ENCODE measurements at places on chromosomes 5 and 9.

DNA sequence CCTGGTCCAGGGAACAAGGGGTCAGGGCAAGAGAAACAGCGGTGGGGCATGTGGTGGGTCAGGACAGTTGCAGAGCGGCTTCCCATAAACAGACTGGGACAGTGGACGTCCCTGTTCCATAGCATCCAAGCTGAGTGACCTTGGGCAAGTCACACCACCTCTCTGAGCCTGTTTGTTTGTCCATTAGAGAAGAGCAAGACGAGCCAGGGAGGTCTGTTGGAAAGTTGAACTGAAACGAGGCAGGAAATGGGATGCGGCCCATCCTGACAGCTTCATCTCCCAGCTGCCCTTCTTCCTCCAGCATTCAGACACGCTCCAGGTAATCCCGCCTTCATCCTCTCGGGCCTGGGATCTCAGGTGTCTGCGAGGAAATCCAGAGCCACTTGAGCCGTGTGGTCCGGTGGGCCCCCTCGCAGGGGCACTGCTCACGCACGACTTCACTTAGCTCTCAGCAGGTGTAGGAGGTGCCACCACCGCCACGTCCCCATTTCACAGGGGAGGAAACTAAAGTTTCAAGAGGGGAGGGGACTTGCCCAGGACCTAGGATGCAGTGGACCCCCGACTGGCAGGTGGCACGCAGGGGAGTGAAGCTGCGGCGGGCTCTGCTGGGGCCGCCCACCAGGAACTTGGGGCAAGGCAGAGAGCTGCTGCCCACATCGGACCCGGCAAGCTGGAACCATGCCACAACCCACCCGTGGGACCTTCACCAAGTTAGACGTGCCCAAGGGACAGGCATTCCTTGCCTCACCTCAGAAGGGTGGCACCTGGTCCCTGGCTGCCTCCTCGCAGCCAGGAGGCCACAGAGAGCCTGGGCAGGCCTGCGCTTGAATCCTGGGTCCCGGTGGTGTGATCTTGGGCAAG lies 13.0 kb downstream of the PTGES2 start:
- DNase-seq = no peak

DNA sequence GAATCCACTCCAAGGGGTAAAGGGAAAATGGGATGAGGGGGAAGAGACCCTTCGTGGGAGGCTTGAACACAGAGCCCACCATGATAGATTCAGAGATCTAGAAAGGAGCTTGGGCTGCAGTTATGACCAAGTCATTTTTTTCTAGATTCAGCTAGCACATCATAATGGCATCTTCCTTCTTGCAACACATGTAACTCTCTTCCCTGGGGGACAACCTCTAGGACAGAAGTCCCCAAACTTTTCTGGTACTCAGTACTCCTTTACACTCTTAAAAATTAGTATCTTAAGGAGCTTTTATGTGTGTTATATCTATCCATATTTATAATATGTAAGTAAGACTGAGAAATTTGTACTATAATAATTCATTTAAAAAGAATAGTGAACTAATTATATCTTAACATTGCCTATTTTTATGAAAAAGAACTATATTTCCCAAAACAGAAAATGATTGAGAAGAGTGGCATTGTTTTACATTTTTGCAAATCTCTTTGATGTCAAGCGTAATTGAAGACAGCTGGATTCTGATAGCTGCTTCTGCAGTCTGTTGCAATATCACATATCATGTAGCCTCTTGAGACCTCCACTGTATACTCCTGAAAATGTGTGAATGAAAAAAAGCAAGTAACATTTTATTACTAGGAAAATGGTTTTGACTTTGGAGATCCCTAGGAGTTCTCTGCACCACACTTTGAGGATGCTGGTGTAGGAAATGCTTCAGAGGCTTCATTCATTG lies 875 bp downstream of the ACO1 start:
- DNase-seq = no peak

GRCh38 chr9:118222375-118222774 lies 518.2 kb downstream of the TLR4 start:
- no peak for DNase-seq

DNA sequence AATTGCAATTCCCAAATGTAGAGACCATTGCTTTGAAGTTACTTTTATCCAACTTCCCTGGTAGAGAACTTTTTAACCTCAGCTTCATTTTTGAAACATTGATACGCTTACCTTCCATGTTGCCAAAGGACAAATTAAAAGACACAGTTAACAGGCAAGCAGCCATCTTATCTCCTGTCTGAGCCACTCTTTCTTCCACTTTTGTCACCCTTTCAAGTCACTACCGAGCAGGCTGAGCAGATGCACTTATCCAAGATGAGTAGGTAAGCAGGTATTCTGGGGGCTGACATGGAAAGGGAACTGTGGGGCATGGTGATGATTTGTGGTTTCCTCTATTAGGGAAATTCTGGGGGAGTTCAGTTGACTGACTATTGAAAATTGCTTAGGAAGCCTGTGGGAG lies 66.7 kb downstream of the DOCK2 start:
- DNase-seq = no peak

DNA sequence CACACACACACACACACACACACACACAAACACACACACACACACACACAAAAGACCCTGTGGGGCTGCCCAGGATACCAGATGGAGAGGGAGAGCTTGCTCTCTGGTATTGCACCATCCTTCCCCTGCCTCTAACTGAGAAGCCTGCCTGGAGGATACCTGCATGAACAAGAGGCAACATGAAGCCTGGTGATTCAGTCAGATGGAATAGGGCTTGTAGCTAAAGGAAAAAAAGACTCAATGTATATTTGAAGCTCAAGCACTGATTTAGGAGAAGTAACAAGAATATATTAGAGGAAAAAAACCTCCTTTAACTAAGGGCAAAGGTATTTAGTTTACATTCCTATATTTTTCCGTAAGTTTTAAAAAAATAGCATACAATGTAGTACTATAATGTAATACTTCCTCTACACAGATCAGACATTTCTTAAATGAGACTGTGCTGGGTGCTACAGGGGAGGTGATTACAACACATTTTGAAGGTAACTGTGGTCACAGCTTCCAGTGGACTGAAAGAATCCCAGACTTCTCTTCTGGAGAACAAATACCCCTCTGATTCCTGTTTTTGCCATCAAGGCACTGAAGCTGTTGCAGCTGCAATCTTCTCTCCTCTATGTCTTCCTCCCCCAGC lies 169.3 kb downstream of the DCP2 start:
- DNase-seq = no peak

DNA sequence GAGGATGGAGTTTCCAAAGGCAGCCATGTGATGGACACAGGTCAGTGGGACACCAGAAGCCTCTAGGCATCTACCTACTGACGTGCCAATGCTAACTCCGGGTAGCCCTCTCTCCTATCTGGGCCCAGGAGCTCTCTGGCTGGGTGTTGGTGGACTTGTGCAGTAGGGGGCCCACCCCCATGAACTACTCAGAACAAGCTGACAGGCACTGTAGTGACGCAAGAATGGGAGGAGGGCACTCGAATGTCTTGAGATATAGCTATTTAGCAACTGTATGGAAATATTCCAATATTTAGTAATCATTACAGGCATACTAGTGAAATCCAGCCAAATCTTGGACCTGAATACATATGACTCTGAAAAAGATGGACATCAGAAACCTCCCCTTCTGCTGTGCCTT lies 5.7 kb upstream of the DOCK2 start:
- no peak for DNase-seq

GRCh38 chr9:88746743-88747398 lies 211.9 kb downstream of the NXNL2 start:
- no peak for DNase-seq

GRCh38 chr9:123685489-123686083 lies 244.3 kb downstream of the DENND1A start:
- DNase-seq = no peak

- no peak for DNase-seq
These were observed 633.1 kb upstream of the TYRP1 start for GRCh38 chr9:12060067-12060466.

- peak; percentile 60 for DNase-seq
These were observed 574.8 kb downstream of the PSAT1 start for GRCh38 chr9:78871452-78872331.

GRCh38 chr9:136021872-136022681 lies 60.9 kb upstream of the UBAC1 start:
- no peak for DNase-seq

DNA sequence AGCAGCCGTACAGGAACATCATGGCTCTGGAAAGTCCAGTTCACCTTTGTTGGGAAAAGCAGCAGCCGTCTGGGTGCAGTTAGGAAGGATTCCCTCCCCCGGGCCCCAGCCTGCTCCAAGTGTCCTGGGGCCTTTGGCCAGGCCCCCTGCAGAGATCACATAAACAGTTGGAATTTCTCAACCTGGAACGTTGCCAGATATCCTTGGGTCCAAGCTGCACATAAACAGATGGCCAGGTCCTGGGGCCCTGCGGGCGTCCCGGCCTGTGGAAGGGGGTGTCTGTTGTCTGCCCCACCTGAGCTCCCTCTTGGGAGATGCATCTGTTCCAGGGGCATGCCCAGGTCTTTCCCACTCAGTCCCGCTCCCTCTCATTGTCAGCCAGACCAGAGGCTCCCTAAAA lies 92.7 kb downstream of the COL5A1 start:
- DNase-seq = peak; percentile 7

DNA sequence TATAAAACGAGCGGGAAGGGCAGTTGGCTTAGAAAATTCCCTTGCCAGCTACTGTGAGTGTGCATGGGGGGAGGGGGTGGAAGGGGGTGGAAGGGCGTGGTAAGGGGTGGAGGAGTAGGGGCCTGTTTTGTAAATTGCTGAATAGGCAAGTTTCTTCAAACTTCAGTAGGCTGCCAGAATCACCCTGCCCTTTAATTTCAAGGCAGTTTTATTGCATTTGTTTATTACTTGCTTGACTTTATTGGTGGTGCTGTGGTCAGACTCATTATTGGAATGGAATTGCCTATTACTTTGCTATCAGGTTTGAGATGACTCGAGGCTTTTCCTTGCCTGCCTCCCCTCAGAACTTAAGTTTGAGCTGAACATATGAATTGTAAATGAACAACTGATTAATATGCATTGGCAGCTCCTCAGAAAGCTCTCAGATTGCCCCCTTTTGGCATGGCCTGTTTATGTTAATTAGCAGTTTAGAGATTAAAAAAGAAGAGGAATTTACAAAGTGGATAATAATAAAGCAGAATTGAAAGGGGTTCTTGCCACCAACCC lies 76.0 kb downstream of the SEMA6A start:
- peak; percentile 20 for DNase-seq

- DNase-seq = no peak
These were observed 33.5 kb upstream of the ZNF354B start for GRCh38 chr5:178826216-178826615.

GRCh38 chr5:76474377-76474776 lies 71.3 kb downstream of the IQGAP2 start:
- no peak for DNase-seq

GRCh38 chr5:71830681-71831539 lies 111.8 kb downstream of the CARTPT start:
- DNase-seq = peak; percentile 54

DNA sequence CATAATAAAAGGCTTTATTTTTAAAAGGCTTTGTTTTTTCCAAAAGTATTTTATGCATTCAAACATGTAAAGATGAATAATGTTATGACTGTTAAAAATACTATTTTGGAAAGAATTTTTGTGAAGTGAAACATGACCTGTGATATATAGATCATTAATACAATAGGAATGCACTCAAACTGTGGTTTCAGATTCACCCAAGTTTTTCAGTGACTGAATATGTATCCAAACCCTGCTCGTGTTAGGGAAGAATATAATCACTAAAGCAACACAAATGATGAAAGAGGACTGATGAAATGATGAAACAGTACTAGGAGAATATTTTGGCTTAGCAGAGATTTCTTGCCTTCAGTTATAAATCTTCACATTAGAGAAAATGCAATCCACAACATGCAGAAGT lies 278.0 kb downstream of the ADAMTS6 start:
- DNase-seq = no peak

GRCh38 chr5:98911280-98912040 lies 17.3 kb downstream of the CHD1 start:
- no peak for DNase-seq

DNA sequence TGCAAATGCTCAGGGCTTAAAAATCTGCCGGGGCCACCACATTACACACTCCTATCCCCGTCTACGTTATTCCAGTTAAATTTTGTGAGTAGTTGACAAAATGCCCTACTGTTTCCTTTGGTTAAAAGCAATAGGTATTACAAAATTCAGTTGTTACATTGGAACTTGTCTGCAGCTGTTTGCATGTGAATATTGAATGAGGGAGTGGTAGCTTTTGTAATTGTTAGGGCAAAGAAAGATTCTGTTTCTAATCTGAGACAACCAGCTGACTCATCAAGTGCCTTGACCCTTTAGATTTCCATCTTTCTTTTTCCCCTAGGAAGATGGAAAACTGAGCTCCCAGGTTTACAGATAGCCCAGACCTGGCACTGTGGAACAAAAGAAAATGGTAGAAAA lies 30.2 kb downstream of the MAML1 start:
- no peak for DNase-seq

GRCh38 chr5:143586781-143587362 lies 183.4 kb upstream of the NR3C1 start:
- no peak for DNase-seq

DNA sequence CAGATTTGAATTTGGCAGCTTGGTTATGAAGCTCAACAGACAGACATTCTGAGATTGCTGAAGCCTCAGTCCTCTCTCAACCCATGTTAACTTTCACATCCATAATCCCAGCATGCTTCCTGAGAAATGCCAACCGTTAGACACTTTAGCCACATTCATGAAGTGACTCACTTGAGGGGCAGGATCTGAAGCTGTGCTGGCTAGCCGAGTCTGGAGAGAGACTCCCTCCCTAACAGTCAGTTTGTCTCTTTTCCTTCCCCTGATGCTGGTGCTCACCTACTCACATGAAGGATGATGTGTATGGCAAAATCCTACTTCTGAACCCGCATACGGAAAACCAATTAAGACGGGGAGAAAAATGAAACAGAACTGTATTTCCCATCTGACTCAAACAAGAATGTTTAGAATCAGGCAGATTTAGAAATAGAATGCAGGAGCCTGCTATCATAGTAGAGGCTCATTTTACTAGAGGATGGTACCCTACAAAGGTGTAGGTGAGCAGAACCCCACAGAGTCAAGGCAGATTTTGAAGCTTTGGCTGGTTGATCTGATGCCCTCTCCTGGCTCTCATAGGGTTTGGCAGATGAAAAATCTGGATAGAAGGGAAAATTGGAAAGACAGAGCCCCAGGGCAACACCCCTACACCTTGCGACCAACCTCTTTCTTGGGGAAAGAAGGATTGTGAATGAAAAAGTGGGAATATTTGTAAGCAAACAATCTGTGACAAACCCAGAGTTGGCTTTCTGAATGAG lies 150.9 kb upstream of the LHFPL2 start:
- no peak for DNase-seq

- no peak for DNase-seq
These were observed 66.4 kb upstream of the SLC44A1 start for GRCh38 chr9:105178076-105178475.

GRCh38 chr5:81505672-81506071 lies 111.7 kb upstream of the ACOT12 start:
- DNase-seq = no peak

Measured in LoVo (cell line).